NCI-H774 (cell line): ENCODE measurements at places on chromosomes 1 and 21.

GRCh38 chr1:22711591-22712501 is 1.2 kb downstream of the EPHB2 start:
- DNase-seq = no peak

DNA sequence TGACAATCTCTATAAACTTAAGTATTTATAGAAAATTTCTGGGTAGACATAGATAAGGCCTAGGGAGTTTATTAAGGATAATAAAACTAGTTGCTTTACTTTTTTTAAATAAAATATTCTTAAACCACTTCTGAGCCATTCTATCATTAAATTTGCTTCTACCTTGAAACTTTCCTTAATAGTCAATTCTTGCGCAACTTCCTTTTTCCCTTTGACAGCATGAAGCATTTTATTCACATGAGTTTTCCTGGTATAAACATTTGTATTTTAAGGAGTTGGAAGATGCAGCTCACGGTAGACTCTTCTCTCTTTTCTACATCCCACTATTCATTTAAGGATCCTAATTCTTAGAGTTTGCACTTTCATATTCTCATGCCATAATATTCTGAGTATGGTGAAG is 75.8 kb upstream of the DPH5 start:
- no peak for DNase-seq

- DNase-seq = no peak
Measured at GRCh38 chr1:237583756-237584155, 307.0 kb downstream of the ZP4 start.

GRCh38 chr1:29488086-29488793 is 251.9 kb downstream of the PTPRU start:
- no peak for DNase-seq

DNA sequence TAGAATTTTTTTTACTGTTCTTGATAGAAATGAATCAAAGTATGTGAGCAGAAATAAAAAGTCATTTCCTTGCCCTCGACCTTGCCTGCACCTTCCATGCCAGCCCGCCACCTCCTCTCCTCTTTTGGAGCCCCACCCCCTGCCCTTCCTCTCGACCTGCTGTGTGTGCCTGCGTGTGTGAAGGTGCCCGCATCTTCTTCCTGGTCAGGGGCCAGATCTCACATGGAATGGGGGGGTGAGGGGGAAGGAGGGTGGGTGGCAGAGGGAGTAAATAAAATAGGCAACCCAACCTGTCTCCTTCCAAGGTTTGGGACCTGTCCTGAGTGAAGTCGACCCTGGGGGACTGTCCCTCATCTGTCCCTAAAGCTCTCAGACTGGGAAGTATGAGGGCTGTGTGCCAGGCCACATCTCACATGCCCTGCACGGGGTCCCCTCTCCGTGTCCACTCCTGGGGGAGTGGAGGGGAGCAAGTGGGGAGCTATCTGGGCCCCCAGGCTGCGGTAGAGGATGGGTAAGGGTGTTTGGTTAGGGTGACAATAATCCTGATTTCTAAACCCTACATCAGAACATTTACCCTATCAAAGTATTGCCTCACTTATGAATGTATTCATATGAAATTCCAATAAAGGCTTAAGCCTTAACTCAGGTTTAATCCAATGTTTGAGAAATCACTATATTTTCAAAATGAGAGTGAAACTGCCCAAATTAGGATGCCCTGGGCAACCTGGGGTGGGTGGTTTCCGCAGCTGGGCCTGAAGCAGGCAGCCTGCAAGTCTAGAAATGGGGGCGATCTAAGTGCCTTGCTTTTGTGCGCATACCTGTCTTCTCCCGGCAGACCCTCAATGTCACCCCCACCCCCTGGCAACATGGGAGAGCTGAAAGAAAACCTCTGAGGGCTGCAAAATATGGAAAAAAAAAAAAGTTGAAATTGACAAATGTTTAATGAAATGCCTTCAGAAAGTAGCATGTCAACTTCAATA is 15.4 kb downstream of the AMPD2 start:
- DNase-seq = no peak

GRCh38 chr1:209356976-209357377 is 226.5 kb upstream of the CAMK1G start:
- DNase-seq = no peak
